ENCODE measurements at places on chromosomes 11 and 22.

- DNase-seq: no peak
These were observed 98.9 kb downstream of the ARHGAP20 start for GRCh38 chr11:110613197-110613918.

DNA sequence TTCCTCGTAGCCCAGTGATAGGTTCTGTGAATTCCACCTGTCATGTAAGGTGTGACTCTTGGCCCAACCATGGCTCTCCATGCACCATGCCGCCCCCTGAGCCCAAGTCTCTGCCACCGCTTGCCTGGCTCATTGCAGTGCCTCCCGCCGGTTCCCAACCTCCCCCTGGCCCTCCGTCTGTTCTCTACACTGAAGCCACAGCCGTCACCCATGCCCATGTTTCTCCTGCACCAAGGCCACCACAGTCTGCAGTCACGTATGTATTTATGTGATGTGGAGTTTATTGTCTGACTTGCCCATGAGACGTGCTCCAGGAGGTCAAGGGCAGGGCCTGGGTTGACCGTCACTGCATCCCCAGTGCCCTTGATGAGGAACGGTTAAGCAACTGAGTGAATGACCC is 35.9 kb downstream of the PKNOX2 start:
- DNase-seq: no peak

DNA sequence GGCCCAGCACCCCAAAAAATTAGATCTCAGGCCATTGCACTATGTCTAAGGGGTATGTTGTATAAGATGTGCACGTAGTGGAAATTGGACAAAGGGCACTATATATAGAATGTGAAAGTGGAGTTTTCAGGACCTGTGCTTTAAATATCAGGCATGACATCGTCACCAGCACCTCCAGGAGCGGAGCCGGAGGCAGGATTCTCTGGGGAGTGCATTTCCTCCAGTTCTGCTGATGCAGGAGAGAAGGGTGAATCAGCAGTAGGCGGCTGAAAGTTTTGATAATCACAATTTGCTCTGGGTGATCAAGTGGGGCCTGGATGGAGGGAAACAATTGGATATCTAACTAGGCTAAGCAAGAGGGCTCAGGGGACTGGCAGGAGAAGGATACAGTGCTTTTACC is 69.1 kb upstream of the NTM start:
- no peak for DNase-seq

DNA sequence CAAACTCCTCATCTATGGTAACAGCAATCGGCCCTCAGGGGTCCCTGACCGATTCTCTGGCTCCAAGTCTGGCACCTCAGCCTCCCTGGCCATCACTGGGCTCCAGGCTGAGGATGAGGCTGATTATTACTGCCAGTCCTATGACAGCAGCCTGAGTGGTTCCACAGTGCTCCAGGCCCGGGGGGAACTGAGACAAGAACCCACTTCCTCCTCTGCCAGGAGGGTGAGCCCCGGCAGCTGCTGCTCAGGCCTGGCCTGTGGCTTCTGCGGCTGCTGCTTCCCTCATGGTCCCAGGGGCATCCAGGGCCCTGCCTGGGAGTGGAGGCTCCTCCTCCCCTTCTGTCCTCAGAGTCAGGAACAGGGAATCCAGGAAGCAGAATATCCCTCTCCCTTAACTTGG is 98.4 kb downstream of the ZNF280B start:
- no peak for DNase-seq

All from fibroblast of the aortic adventitia (primary cell).